Mucosa of descending colon (tissue), 3 donors: ENCODE measurements at places on chromosomes 12 and 14.

DNA sequence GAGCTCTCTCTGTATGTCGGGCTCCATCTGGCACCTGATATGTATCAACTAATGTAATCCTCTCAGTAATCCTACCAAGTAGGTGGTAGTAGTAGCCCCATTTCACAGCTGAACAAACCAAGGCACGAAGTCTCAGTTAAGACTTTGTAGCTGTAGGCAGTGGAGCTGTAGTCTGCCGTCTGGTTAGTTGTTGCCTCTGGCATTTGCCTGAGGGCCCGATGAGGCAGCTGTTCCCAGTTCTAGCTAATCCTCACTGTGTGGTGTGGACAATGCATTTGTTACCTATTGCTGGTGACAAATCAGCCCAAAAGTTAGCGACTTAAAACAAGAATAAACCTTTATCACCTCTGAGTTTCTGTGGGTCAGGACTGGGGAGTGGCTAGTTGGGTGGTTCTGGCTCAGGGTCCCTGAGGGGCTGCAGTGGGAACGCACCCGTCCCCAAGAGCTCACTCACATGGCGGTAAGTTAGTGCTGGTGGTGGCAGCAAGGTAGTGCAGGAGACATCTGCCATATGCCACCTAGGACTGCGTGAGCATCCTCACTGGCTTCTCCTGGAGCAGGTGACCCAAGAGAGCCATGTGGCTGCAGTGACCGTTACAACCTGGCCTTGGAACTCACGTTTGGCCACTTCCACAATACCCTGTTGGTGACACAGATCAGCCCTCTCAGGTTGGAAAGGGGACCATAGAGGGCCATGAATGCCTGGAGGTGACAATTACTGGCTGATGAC lies 5.6 kb downstream of the AACS start:
- no peak for DNase-seq

- no peak for DNase-seq
Measured at GRCh38 chr14:31075144-31075543, 49.0 kb upstream of the STRN3 start.

DNA sequence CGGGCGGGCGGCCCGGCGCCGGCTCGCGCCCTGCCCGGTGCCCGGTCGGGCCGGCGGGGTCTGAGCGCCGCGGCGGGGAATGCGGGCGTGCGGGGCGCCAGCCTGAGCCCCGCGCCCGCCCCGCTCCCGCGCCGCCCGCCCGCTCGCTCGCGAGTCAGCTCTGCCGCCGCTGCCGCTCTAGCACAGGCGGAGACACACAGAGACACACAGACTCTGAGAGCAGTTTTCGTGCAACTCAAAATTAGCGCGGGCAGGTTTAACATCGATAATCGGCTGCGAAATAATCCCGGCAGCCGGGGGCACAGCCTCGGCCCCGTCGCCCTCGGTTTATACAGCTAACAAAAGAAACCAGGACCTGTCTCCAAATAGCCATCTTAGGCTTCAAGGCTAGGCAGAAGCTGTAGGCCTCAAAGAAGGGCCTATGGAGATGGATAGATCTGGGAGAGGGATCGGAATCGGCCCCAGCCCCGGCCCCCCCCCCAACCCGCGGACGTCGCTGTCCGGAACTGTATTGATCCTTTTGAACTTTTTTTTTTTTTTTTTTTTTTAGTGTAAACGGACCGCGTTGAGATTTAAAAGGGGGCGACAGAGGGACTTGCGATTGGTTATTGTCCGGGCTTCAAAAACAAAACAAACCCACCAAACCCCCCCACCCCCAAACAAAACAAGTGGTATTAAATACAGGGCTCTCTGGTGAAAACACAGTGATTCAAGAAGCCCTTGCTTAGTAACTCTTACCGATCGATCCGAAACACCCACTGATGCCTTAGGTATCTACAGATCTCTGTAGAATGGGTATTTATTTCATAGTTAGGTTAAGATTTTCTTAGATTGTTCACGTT lies 1.1 kb downstream of the ARID2 start:
- peak; percentile 70 for DNase-seq

GRCh38 chr12:111035578-111036301 lies 115.4 kb upstream of the MYL2 start:
- no peak for DNase-seq

- no peak for DNase-seq
Measured at GRCh38 chr14:74483321-74483720, 9.8 kb downstream of the NPC2 start.

DNA sequence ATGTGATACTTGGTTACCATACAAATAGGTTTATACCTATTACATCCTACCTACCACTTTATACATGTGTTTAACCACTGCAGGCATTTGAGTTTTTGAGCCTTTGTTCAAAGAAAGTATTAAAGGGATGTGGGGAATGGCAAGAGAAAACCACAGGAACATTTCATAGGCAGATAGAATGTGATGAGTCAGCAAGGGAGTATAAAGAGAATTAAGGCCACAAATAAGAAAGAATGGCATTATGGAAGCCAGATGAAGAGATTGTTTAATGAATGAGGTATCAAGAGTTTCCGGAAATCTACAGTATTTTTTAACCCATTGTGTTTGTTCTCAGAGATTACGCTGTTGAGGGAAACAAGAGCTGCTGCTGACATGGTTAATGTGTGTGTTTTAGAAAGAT lies 66.9 kb downstream of the METTL25 start:
- DNase-seq, result no peak

DNA sequence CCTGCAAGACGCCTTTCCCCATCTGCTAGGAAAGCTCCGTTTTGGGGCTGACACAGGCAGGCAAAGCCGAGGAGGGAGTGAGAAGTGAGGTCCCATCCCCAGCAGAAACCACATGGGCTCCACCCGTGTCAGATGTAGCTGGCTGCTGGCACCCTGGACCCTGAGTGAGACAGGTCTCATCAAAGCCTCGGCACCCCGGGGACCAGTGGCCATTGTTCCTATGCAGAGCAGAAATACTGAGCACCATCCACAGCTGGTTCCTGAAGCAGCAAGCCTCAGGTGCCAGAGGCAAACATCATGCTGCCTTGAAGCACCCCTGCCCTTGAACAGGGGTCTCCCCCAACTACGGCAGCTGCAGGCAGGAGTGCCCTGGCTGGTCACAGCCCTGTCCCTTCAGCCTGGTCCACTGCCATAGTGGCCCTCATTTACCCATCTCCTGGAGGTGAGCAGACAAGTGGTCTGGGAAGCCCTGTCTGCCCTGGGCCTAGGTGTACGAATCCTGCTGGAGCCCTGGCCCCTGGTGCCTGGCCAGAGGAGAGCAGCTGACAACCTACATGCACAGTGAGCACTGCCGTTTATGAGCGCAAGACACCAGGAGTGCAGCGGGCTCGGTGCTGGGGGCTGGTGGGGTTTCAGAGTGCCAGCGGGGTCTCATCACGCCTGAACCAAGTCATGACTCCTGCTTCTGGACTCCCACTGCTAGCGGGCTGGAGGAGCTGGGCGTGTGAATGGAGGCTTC lies 289.8 kb upstream of the RTL1 start:
- no peak for DNase-seq

- DNase-seq, result peak; percentile 94
Measured at GRCh38 chr14:105091517-105092170, 26.4 kb upstream of the GPR132 start.

DNA sequence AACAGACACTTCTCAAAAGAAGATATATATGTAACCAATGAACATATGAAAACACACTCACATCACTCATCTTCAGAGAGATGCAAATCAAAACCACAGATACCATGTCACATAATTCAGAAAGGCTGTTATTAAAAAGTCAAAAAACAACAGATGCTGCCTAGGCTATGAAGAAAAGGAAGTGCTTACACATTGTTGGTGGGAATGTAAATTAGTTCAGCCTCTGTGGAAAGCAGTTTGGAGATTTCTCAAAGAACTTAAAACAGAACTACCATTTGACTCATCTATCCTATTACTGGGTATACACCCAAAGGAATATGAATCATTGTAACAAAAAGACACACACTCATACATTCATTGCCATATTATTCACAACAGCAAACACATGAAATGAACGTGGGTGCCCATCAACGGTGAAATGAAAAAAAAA lies 35.1 kb downstream of the EIF2S3B start:
- DNase-seq, result no peak

DNA sequence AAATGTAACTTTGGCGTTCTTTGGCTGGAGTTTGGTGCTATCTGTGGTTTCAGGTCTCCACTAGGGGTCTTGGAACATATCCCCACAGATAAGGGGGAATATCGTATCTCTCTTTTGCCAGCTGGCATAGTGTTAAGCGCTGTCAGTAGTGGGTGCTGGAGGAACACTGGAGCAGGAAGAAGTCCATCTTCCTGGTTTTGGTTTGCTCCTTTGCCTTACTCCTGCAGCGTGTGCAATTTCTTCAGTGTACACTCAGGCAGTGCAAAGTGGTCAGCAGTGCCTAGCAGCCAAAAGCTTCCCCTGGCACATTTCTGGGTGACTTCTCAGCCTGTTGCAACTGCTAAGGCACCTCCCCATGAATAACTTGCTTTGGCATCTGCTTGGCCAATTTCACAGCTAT lies 11.7 kb upstream of the RIPK3 start:
- no peak for DNase-seq

DNA sequence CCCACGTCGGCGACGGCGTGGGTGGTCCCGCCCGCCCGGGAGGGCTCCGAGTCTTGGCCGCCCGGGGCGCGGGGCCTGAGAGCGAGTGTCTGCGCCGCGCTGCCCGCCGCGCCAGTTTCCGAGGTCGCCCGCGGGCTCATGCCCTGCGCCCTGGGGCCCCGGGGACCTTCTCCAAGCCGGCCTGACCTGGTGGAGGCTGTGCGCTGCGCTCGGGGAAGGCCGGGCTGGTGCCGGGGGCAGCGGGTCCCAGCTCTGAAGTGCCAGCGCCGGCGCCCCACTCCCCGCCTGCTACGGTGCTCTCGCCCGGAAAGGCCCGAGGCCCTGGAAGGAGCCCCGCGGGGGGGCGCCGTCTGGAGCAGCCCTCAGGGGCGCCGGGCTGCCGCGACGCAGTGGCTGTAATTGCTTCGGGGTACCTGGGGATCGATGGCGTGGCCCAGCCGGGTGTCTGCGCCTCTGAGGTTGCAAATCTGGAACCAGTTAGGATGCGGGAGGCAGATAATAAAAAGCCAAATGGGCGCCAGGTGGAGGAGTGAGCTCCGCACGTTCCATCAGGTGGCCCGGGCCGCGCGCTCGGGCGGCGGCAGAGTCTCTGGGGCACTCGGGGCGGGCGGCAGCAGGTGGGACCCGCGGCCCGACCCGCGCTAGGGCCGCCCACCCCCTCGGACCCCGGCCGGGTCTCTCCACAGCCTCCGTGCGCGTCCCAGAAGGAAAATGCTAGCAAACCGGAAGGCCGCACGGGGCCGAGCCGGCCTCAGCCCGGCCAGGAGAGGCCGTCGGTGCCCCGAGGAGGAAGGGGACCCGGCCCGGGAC lies 102.3 kb upstream of the DIO3 start:
- DNase-seq, result no peak

- DNase-seq, result no peak
Measured at GRCh38 chr12:55816881-55817344, 611 bp downstream of the SARNP start.

- no peak for DNase-seq
Measured at GRCh38 chr14:66635435-66635834, 127.5 kb downstream of the GPHN start.

DNA sequence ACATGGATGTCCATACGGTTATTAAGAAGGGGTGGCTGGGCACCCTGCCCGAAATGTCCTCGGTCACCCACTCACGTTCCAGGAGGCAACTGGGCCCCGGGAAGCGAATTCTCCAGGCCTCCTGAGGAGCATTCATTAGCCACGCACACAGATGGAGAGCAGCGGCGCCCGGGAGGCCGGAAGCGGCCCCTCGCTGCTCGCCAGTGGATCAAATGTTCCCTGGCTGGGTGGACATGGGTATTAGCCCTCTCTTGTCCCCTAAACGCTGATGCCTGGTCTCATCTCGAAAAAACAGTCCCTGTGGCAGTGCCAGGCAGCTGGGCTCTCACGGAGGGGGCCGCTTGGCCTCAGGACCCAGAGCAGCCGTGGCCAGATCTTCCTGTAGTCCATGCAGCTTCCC lies 59.0 kb upstream of the DLK1 start:
- no peak for DNase-seq
